Activated naive CD4-positive, alpha-beta T cell (primary cell): ENCODE measurements at places on chromosomes 2 and 18.

DNA sequence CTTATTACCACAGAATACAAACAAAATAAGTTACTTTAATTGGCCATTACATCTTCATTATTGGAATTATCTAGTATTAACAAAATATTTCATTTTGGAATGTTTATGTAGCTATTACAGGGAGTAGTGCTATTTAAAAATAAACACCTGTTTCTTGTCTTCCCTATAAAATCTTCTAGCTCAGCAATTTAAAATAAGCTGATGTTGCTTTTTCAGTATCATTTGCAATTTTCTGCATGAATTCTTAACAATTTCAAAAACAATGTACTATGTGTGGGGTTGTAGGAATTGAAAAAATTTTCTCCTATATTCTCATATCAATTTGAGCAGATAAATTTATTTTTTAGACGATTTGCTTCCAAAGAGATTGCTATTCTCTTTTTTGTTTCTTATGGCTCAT lies 1251.3 kb upstream of the CRIM1 start:
- DNase-seq = no peak

- DNase-seq = no peak
Observed at GRCh38 chr2:30139131-30139870, 7.5 kb upstream of the YPEL5 start.

- no peak for DNase-seq
Observed at GRCh38 chr2:204051476-204051875, 114.9 kb downstream of the ICOS start.

GRCh38 chr2:127358044-127358443 lies 29.7 kb downstream of the MAP3K2 start:
- DNase-seq = no peak

- no peak for DNase-seq
Observed at GRCh38 chr2:11764920-11765319, 18.5 kb downstream of the LPIN1 start.

DNA sequence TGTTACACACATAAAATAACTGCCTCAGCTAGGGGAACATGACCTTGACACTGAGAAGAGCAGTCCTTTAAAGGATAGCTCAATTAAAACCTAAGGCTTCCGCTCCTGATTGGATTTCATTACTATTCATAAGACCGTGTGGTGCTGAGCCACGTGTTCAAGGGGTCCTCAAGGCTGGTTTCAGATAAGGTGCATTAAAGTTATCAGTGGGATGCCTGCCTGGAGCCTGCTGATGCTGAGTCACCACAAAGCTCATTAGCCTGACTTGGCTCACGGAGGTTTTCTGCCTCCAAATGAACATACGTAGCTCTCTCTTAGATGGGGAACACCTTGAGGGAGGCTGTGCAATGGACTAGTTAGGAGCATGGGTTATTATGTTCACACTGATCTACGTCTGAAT lies 518.9 kb downstream of the TDRD15 start:
- DNase-seq = no peak

DNA sequence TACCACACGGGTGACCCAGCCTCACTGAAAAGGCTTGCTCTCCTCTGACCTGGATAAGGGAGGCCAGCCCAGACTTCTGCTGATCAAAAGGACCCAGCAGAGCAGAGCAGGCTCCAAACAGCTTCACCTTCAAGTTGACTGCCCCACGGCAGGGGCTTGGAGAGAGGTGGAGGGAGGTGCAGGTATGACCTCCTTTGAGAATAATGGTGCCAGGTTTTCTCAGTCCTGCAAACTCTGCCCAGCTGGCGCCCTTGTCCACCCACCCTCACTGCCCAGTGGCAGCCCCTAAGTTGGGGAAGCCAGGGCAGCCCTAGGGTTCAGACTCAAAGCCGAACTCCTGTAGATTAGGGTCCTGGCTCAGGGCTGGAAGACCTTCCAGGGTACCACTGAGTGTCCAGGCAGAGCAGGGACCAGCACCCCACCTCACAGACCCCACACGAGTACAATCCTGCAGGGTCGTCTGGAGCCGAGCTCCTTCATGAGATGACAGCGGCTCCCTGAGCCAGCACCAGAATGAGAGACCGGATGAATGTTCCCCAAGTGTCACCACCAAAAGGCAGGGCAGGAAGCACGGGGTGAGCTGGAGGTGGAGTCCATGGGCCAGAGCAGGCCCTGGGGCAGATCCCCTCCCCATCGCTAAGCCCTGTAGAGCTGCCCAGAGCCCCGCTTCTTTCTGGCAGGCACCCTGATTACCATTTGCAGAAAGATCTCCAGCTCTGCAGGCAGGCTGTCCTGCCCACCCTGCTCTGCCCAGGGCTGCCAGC lies 3.6 kb upstream of the GPC1 start:
- DNase-seq = no peak

GRCh38 chr2:101672047-101672446 lies 25.5 kb upstream of the MAP4K4 start:
- no peak for DNase-seq

GRCh38 chr2:240567872-240568677 lies at the start of gene RNPEPL1:
TSS of gene RNPEPL1 (plus strand) at chr2:240568484. CDS start at chr2:240568587, 103 bp downstream.
- DNase-seq = no peak

- DNase-seq = no peak
Observed at GRCh38 chr2:239202836-239203235, 198.0 kb downstream of the HDAC4 start.

GRCh38 chr2:190592831-190593230 lies 56.1 kb upstream of the NAB1 start:
- no peak for DNase-seq

DNA sequence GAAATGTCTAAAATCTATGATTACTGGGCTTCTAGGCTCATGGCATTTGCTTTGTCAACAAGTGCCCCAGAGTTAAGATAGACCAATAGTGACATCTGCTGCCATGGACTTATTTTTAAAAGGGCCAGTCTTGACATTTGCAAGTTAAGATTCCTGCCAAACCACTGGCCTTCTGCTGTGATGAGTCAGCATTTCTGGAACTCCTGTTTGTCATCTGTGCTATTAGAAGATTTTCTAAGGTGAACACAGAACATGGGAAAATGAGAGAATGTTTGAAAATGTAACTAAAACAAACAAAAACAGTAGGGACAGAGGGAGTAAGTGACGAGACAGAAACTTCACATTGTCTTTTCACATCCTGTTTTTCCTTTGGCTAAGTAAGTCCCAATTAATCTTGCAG lies 93.7 kb upstream of the WDR75 start:
- DNase-seq = no peak

DNA sequence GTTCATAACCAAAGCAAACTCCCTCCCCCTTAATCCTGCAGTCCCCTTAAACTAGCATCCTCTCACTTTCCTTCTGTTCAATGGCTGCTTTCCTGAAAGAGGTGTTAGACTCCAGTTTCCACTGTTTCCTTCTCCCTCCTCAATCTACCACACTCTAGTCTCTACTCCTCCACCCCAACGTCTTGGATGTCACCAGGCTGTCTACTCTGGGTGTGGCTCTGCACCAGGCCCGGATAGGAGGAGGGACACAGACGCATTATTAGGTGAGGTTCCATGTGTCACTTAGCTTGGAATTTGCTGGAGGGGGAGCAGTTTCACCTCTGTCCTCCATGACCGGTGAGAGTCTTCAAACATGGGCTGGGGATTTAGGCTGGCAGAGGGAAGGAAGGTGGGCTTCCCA lies 61.3 kb downstream of the MTHFD2 start:
- DNase-seq = no peak

DNA sequence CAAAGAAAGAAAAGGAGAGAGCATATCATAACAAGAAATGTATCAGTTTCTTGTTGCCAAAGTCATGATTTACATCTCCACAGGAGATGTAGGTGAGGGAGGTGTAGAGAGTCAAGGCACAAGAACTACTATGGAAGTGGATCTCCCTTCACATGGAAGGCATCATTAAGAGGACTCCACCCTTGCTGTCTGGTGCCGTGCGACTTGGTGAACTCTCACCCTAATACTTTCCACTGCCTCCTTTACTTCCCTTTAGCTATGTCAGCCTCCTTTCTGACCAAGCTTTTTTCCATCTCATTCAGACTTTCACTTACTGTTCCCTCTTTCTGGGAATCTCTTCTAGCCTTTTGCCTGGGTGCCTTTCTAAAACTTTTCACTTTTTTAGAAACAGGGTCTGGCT lies 490.0 kb downstream of the THSD7B start:
- DNase-seq = no peak

DNA sequence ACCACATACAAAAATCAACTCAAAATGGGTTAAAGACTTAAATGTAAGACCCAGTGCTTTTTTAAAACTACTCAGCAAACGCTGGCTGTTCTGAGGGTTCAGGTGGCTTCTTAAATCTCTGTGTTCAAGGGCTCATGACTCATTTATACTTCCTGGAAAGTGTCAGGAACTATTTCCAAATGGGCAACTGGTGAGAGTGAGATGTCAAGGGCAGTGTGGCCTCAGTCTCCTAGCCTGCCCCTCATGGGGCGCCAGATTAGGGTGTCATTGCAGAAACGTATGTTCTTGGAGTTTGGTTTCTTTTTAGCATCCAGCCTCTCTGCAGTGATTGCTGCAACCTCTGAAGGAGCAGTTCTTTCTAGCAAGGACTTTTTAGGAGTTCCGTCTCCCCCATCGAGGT lies 485.4 kb downstream of the TNS1 start:
- no peak for DNase-seq

- no peak for DNase-seq
Observed at GRCh38 chr2:1494257-1494656, 81.0 kb downstream of the TPO start.

DNA sequence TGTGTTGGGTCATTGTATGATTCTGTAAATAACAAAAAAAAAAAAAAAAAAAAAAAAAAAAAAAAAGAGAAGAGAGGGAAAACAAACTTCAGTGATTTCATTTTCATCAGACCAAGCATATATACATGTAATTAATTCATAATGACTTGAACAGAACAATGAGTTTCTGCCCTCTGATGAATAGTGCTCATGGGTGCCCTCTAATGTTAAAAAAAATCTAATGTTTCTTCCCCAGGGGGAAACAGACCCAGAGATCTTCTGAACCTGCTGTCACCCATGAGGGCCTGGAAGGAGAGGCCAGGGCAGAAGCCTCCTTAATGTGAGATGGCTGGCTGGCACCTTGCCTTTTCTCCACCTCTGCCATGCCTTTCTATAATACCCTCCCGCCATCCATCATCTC lies 289.2 kb downstream of the ZNF521 start:
- DNase-seq = no peak

GRCh38 chr18:68623342-68623741 lies 91.6 kb downstream of the TMX3 start:
- DNase-seq = no peak

GRCh38 chr2:232464544-232464885 lies 8.6 kb downstream of the ALPI start:
- no peak for DNase-seq

GRCh38 chr18:33924576-33924975 lies 300.1 kb downstream of the NOL4 start:
- DNase-seq = no peak

- DNase-seq = no peak
Observed at GRCh38 chr18:55422456-55423180, 165.4 kb downstream of the TCF4 start.

- DNase-seq = no peak
Observed at GRCh38 chr18:50410894-50411293, 36.0 kb downstream of the SKA1 start.

GRCh38 chr2:179720173-179720772 lies 141.1 kb downstream of the ZNF385B start:
- no peak for DNase-seq

DNA sequence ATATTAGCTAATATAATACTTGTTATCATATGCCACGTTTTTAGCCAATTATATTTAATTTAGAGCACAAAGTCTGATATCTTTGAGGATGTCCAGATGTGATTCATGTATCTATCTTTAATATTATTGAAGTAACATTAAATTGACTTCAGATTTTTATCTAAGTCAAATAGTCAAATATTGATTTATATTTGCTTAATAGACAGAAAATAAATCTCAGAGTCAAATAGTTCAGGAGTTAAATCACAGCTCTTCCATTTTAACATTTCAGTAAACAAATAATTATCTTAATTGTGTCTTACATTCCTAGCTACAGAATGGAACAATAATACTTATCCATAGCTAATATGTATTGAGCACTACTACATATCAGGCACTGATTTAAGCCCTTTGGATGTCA lies 379.4 kb upstream of the UBE2E3 start:
- no peak for DNase-seq

GRCh38 chr18:7727361-7728076 lies 160.4 kb downstream of the PTPRM start:
- no peak for DNase-seq

GRCh38 chr2:216571909-216572513 lies 61.2 kb upstream of the IGFBP2 start:
- DNase-seq = no peak

DNA sequence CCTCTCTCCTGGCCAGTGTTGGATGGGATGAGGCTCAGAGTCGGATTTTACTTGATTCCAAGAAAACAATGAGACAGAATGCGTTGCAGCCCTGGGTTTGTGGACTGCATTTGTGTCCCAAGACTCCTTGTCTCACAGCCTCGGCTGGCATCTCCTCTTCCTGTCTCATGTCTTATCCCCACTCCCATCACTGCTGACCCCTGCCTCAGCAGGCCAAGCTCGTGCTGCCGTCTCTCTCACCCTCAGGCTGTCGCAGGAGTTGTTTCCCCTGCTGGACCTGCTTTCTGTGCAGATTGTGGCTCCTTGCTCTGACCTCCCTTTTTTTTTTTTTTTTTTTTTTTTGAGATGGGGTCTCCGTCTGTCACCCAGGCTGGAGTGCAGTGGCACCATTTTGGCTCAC lies 70.2 kb upstream of the RALBP1 start:
- DNase-seq = no peak

DNA sequence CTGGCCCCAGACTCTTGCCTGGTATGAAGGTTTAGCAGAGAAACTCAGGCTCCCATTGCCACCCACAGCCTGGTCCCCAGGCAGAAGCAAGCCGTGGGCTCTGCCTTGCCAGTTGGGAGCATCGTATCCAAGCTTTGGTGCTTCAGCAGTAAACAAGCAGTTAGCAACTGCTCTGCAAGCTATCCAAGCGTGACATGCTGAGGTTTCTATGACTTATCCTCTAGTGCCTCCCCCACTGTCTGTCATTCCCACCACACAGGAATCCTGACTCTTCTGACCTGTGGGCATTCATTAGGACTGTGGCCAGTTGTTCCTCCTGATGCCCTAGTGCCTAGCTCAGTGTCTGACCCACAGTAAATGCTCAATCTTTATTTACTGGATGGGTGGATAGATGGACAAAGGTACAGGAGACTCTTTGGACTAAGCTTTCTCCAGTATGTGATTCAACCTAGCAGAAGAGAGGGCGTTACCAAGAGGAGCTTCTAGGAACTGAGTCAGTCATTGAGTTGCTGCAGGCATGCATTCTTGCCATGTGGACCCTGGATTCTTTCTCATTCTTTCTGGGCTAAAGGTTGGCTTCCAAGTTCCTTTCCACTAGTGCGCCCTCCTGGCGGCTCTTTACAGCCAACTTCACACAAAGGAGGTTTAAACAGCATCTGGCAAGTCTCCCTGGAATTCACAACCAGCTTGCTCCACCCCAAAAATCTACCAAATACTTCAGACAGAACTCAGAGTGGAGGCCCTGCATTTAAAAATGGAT lies 40.6 kb upstream of the MRPL19 start:
- no peak for DNase-seq

DNA sequence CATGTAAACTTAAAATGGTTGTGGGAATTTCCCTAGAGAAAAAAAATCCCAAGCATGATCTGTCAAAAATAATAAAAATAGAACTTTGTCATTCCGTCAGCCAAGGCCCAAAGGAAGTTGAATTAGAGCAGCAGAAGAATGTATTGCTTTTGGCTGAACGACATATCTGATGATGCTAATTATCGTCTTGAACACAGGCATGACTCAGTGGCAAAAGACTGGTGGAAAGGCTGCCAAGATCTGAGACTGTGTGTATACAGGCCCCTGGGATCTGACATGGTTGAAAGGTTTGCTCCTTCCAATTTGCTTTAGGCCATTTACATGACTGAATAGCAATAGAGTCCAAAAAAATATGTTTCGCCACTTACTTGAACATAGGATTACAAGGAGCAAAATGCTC lies 1057.1 kb upstream of the CRIM1 start:
- DNase-seq = no peak
